ENCODE measurements at places on chromosomes 6 and 20.
A peak's percentile ranks its signal among the peaks of the same experiment; 100 is the strongest.

DNA sequence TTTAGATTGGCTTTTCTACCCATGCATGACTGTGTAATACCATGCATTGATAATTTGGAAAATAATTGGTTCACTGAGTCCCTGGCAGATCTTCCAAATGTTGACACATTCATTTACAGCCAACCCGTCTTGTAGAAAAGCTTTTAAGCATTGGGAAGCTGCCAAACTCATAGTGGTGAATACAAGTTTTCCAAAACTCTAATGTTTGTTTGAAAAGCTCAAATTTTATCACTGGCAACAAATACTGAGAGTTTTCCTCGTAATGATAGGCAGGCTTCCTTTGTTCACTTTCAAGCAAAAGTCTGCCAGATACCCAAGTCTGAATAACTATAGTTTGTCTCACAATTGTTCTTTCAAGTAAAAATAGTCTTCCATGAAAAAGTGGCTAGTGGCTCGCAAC lies 143.0 kb downstream of the FIG4 start:
- DNase-seq: no peak

DNA sequence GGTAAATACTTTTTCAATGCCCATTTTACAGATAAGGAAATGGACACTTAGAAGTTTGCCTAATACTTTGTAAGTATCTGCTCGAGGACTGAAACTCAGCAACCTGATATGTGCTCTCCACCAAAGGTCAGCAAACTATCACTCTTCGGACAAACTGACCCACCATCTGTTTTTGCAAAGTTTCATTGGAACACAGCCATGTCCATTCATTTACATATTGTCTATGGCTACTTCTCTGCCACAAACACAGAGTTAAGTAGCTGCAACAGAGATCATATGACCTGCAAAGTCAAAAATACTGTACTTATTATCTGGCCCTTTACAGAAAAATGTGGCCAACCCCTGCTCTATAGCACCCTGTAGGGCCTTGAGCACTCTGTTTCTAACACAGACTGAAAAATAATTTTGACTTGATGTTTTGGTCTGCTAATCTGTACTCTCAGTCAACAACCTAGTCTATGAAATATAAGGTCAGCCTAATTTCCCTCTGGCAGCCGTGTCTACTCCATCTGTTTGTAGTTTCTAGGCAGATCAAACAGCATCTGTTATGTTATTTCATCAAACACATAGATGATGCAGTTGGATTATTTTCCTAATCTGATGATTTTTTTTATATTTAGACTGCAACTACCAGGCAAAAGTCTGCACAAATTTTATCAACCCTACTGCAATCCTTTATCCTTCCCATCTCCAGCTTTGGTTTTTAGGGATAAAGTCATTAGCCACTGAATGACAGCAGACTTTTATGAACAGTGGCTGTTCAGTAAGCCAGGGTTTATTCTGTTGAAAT lies 41.4 kb upstream of the BEND6 start:
- DNase-seq: peak; percentile 84

GRCh38 chr20:24598996-24599395 lies 129.6 kb downstream of the SYNDIG1 start:
- DNase-seq: no peak

DNA sequence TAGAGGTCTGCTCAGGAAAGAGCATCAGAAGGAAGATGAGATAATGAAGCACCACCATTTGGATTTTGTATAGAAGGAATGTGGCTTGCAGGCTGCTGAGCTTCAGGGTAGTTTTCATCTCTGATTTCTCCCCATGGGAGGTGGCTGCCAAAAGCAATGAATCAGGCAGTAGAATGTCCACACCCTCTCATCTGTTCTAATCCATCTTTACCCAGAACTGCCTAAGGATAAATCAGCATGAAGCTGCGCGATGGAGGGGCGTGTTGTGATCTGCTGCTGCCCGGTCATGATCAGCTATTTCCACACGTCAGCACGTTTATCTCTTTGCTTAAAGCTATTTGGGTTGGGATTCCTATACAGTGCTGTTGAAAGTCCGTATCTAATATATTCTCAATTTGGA lies 295.4 kb downstream of the FOXA2 start:
- no peak for DNase-seq

DNA sequence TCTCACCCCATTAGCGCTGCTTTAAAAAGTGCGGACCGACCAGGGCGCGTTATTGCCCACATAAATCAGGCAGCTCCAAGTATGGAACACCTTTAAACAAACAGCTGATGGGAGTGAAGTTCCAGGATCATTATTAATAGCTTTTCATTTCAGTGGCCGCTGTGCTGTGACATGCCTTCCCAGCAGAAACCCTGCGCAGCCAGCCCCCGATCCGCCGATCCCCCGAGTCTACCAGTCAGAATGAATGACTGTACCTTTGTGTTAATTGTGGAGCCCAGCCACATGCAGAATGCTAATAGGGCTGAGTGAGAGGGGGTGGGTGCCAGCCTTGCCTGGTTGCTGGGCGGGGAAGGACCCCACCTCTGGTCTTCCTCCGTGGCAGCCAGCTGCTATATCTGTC lies 21.9 kb downstream of the CDH22 start:
- DNase-seq: no peak

Measured in G401 (cell line).